ENCODE measurements at places on chromosomes 1 and 21. TPM values are rescaled to one million over a fixed set of nuclear protein-coding genes. Genes with fewer than 3 reads are reported as not detected.

The C1orf141 gene
- 0.65 TPM for total RNA-seq

The ADAM30 gene
- not detected for total RNA-seq

The SLC2A5 gene
- total RNA-seq = 0.90 TPM

The C4BPA gene
- not detected for total RNA-seq

GRCh38 chr1:153945795-153946621, 510 bp downstream of the DENND4B start:
- peak; percentile 65 for DNase-seq

DNA sequence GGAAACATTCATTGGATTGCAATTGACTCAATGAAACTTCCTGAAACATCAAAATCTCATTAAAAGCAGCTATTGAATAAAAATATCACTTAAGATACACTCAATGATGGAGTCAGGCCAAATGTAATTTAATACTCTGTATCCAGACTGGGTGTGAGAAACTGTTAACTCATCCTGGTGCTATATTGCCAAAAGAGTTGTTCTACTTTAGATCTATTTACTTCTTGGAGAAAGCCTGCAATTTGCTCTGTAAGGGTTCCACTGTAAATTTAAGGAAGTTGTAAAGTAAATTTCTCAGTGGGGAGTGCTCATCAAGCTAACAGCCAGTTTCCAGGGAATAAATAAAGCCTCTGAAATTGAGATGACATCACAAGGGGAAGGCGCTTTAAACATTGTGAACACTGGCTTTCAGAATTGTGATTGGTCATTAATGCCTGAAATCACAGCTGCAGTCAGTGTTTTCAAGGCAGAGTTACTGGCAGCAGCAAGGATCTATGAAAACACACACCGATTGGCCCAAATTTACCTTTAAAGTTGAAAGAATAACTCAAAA, 91.4 kb downstream of the OLFM3 start:
- DNase-seq = no peak

DNA sequence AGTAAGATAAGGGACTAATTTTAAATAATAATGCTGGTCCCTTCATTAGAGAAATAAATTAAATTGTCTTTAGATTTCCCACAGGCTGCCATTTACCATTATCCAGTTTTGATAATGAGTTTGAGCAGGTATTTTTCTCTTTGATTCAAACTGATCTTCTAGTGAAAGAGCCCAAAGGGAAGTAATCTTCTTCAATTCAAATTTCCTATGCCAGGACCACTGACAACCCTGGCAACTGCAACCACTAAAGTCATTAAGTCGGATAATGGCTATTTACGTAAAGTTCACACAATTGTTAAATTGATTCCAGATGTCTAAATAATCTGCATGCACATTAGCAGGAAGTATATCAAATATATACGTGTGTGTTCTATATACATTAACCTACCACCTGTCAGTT, 399.3 kb downstream of the PTPRC start:
- DNase-seq = no peak

DNA sequence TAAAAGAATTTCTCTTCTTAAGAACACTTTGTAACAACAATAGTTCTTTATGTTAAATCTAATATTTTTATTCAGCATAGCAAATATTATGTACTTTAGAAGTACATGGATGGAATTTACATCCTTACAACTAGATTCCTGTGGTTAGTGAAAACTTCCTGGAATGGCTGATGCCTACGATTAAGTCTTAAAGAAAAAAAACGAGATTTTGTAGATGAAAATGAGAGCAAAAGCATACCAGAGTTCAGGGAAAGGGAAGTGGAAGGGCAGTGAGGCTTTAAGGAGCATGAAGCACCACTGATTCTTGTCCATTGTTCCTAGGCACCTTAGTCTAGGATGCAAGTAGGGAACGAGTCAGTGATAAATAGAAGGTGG, 26.7 kb downstream of the CFH start:
- peak; percentile 64 for DNase-seq

DNA sequence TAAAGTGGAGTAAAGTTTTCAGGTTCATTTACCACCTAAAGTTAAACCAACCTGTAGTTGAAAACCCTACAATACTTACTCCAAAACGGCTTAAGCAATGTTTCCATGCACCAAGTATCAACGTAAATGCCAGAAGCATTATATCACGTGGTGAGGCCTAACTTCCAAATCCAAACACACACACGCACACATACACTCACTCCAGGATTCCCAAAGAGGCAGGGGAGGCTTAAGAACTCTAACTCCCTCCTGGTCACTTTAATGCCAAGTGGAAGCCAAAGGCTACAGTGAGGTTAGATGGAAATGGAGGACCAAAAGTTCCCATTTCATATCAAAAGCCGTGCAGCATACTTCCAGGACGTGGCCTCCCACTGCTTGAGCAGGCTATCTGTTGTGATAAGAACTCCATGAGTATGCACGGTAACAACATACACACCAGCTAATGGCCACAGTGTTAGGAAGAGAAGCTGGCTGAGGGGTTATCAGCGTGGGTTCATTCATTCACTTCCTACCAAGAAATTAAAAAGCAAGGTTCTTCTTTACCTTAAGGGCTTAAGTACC, 224.1 kb downstream of the SLC45A1 start:
- peak; percentile 41 for DNase-seq

GRCh38 chr1:205668951-205669340, 11.4 kb downstream of the SLC45A3 start:
- no peak for DNase-seq

DNA sequence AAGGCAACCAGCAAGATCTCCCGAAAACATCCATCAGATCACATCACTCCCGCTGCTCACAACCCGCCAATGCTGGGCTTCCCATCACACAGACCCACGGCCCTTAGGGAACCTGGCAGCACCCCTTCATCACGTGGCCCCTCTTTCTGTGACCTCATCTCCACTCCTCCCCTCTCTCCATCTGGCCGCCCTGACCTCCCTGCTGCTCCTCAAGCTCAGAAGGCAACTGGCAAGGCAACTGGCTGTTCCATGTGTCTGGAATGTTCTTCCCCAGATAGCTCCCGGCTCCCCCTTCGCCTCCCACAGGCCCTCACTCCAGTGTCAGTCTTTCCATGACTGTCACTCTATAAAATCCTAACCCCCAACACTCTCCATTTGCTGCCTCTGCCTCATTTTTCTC, 113.0 kb upstream of the ERG start:
- DNase-seq = no peak

- DNase-seq = no peak
Measured at GRCh38 chr21:34519016-34519415, 7.0 kb upstream of the KCNE1 start.

DNA sequence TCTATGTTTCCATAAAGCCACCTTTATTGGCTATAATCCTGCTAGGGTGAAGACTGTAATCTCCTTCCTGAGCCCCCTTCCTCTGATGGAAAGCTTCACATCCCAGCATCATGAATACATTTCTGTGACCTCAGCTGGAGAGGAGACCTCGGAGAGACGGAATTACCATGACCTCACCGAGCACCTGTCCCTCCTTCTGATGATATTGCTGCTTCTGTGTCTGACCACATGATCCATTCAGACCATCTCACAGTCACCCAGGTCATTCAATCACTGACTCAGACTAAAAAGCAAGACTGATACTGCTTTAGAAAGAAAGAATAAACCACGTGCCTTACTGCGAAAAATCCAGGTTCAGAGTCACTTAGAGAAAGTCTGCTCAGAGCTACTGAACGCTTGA, 8.8 kb downstream of the KCND3 start:
- DNase-seq = no peak

DNA sequence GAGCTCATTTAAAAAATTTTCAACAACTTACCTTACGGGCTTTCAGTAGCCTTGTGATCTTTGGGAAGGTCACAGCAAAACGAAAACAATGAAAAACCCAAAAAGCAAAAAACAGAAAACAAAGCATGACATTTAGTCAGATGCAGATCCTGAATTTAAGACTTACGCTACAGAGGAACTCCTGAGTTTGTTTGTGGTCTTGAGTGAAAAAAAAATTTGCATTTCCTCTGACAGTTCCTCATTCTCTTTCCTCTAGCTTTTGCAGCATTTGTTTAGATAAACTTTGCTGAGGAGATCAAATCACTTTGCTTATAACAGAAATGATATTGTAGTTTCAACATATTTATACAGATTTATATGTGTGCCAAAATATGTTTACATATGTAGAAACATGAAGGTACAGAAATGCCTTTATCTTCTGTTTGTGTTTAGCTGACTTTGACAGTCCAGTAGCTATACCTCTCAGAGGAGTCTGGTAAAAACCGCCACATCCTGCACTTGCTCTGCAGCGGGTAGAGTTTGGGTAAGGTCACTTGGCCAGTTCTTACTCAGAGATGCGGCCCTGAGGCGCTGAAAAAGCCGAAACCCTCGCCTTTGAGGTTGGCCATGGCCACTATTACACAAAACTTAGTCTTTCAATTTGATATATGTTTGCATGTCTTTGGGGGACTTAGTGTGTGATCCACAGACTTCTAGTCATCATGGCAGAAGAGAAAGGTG, 142.5 kb downstream of the TNR start:
- no peak for DNase-seq

GRCh38 chr1:119674111-119674526, 26.1 kb upstream of the ZNF697 start:
- DNase-seq = peak; percentile 39

DNA sequence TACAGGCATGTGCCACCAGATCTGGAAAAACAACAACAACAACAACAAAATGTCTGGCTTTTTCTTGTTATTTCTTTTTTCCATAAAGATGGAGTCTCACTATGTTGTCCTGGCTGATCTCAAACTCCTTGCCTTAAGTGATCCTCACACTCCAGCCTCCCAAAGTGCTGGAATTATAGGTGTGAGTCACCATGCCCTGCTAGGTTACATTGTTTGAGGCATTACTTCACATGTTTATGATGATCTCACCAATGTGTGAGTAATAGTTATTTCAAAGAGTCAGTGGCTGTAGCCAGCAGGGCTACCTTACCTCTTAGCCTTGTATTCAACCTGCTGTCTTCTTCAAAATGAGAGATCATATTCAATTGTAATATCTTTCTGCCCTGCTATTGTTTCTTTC, 445.7 kb downstream of the AMY1C start:
- DNase-seq = no peak

DNA sequence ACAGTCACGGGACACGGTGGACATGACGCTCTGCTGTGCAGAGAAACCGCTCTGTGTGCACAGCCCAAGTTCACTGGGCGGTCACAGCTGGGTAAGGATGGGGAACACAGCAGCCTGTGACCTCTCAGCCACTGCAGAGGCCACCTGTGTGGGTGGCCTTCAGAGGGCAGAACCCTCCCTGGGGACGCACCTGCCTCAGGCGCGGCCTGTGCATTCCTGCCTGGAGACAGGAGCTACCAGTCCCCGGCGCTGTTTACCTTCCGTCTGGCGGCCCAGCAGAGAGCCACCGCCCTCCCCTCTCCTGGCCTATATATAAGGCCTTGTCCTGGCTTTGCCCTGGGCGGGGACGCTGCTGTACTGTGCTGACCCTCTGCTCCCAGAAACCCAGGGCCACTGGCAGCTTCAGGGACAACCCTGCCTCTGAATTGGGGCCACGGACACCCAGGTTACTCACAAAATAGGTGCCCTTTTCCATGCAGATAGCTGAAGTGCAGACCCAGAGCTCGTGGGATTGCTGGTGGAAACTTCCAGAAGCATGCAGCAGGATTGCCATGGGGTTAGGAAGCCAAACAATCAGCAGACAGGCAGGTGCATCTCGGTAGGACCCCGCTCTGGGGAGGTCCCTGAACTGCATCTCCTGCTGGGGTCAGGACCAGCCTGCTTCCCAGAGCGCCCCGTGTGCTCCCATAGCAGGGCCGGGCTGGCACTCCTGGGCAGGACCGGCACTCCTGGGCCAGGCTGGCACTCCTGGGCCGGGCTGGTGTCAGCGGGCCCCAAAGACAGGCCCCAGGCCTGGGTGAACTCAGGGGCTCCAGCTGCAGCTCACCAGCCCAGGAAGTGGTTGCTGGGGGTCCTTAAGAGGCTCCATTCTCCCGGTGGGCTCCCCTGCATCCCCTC, 83.6 kb downstream of the SIK1 start:
- no peak for DNase-seq
